Activated T-cell treated with anti-CD3 and anti-CD28 coated beads for 1 hour (primary cell): ENCODE measurements at places on chromosomes 11 and 22.

GRCh38 chr11:85603220-85603619 lies 23.9 kb downstream of the DLG2 start:
- no peak for DNase-seq

DNA sequence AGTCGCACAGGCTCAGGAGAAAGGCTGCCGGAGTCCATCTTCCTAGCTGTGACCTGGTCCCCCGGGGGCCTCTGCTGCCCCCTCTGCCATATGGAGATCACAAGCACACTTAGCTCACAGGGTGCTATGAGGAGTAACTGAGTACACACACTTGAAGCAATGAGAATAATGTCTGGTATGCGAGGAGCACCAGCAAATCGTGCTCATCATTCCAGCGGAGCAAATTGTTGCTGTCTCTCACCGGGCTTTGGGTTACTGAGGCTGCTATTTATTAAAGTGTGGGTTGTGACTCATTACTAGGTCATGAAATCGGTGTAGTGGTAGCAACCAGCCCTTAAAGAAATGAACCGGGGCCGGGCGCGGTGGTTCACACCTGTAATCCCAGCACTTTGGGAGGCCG lies 48.1 kb upstream of the EIF3D start:
- DNase-seq: no peak

DNA sequence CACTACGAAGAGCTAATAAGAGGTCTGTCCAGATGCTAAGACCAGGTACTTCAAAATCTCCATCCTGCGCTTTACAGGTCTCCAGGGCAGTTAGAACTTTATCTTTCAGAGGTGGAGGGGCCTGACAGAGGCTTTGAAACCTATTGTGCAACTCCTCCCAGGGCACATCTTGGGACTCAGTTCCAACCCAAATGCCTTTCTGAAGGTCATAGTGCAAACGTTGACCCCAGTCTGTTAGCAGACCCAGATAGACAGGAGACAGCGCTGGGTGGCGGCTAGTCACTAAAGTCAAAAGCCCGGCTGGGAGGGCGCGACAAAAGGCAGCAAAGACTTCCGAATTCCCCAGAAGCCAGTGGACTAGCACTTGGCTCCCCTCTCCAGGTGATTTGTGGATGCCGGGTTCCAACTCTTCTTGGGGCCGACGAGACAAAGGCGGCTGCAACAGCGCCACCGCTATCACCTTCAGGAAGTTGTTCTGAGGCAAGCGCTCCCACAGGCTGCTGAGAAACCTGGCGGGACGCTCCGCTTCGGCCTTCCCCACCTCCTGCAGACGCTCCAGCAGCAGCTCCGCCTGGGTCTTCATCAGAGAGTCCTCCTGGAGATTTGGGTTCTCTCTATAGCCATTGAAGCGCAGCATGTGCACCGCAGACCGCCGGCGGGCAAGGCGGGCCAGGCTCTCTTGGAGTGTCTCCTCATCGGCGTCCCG lies 728 bp downstream of the FANCF start:
- DNase-seq: peak; percentile 49

DNA sequence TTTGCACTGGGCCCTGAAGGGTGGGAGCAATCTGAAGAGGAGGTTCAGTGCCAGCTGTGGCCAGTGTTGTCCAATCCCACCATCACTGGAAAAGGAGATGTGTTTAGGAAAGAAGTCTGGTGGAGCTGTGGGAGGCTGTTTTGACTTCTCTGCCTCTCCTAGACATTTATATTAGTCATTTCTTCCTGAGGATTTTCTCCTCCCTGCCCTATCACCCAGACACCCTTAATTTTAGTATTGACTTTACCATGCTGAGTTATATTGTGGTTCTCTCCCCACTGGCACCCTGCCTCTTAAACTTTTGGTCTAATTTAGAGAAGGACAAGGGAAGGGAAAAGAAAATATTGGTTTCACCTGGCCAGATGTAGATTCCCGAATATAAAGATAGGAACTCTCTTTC lies 159.1 kb downstream of the WNT11 start:
- no peak for DNase-seq

DNA sequence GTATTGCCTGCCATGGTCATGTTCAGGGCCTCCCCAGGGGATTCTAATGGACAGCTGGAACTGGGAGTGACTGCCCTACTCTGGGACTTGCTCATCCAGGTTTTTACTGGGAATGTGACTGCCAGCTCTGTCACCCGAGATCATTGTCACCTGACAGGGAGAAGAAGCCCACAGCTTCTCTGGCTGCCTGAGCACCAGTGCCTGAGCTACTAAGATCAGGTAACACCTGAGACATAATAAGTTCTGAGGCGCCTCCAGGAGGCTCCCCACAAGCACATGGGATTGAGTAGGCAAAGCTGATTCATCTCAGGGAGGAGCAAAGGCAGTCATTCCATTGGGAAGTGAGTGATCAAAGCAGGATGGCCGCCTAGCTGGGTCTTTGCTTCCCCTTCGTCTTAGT lies 84.2 kb upstream of the GALNT18 start:
- DNase-seq: no peak

DNA sequence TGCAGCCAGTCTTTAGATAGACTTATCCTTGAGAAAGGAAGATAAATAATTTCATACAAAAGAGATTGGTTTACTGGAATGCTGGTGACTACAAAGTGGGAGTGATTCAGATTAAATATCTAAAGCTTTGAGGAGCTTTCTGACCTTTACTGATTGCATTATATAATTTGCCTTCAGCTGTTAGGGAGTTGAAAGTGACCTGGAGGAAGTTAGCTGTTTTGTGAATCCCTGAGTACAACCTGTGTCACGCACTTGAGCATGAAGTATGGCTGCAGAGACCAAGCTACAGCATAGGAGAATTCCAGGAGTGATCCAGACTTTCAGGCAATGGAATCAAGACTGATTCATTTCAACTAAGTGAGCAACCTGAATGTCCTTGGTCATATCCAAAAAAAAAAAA lies 1848.3 kb upstream of the RAG2 start:
- DNase-seq: no peak

GRCh38 chr11:24963852-24964251 lies 467.0 kb downstream of the LUZP2 start:
- DNase-seq: no peak

- DNase-seq: no peak
These were observed 703.0 kb downstream of the JRKL start for GRCh38 chr11:97092823-97093222.

GRCh38 chr11:128291007-128291406 lies 296.4 kb downstream of the ETS1 start:
- DNase-seq: no peak

- no peak for DNase-seq
These were observed 28.3 kb upstream of the MS4A6A start for GRCh38 chr11:60211206-60211605.

DNA sequence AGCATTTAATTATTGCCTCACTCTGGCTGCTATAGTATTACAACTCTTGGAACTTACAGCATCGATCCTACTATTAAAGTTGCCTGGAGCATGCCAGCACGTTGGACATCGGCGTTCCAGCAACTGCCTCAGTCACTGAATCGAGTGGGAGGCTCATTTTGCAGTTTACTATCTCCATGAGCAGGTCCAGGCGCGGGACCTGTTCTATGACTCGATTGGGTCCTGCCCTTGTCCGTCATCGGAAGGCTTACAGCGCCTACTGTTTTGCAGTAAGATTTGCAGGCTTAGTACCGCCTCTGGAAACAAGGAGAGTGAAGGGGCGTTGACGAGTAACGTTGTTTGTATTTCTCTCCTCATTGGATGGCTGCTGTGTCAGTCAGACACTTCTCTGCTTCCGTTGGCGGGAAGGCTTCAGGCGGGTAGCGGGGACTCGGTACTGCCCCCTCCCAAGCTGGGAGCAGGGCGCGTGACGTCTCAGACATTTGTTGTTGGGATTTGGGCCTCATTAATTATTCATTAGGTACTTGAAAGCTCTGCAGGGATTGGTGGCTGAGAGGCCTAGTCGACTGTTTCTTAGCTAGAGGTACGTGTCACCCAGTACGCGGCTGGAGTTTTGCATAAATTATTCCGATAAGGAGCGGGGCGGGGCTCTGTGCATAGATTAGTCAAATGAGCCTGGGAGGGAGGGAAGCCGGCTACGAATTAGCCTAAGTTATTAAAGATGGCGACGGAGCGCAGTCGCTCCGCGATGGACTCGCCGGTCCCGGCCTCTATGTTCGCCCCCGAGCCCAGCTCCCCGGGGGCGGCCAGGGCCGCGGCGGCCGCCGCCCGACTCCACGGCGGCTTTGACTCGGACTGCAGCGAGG lies at the start of gene GTPBP1:
GTPBP1 (plus strand) TSS at position 710 of the 866 bp plus-strand sequence; CDS start at position 722, 12 bp downstream.
- DNase-seq: peak; percentile 92

DNA sequence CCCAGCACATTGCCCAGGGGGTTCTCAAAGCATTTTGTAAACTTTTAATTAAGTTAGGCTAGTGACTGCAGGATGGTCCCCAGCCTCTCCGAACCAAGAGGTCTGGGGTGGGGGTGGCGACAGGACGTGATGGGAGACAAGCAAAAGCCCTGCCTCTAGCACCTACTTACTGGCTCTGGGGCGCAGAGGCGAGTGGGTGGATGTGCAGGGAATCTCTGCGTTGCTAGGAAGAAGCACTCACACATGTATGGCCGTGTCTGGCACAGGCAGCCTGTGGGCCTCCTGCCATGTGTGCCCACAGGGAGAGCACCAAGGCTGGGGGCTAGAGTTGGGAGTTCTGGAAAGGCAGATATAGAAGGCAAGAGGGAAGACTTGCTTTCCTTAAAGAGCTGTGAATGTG lies 6.3 kb downstream of the OPCML start:
- DNase-seq: no peak

GRCh38 chr11:37755521-37755920 lies 1157.5 kb upstream of the RAG2 start:
- DNase-seq: no peak

- no peak for DNase-seq
These were observed 14.7 kb downstream of the PHF21B start for GRCh38 chr22:44995105-44995514.

GRCh38 chr11:71355281-71355680 lies 92.9 kb downstream of the DHCR7 start:
- DNase-seq: no peak

- no peak for DNase-seq
These were observed 15.4 kb downstream of the ASRGL1 start for GRCh38 chr11:62352355-62353336.

- no peak for DNase-seq
These were observed 33.5 kb downstream of the DHCR7 start for GRCh38 chr11:71414645-71415044.

DNA sequence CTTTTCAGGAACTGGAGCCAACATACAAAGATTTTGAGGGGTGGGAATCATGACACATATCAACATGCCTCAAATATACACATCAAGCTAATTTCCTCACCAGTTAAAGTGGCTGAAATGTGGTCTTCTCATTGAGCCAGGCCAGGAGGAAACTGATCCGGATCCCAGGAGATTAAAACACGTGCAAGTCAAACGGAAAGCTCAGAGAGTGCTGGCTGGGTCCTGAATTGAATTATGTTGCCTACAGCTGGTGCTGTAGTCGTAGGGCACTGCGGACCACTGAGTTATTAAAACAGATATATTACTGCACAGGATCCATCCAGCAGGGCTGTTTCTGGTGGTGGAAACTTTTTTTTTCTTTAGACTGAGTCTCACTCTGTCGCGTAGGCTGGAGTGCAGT lies 14.1 kb upstream of the WNT7B start:
- no peak for DNase-seq

- no peak for DNase-seq
These were observed 20.5 kb downstream of the FADS2 start for GRCh38 chr11:61848631-61849030.

GRCh38 chr11:60498853-60499252 lies 6.3 kb downstream of the MS4A12 start:
- DNase-seq: no peak

GRCh38 chr11:123473941-123474677 lies 44.0 kb downstream of the GRAMD1B start:
- DNase-seq: no peak

- DNase-seq: no peak
These were observed 64.0 kb downstream of the SCN3B start for GRCh38 chr11:123590296-123590912.

DNA sequence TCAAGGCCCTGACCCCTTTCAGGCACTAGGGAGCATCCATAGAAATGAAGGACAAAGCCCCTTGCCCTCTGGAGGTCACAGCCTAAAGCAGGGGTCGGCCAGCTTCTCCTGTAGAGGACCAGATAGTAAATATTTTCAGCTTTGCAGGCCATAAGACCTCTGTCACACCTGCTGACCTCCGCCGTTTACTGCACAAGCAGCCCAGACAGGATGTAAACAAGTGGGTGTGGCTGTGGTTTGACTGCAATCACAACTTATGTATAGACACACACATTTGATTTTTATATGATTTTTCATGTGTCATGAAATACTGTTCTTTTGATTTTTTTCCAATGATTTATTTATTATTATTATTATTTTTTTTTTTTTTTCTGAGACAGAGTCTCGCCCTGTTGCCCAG lies 34.3 kb downstream of the KIAA1671 start:
- DNase-seq: no peak

DNA sequence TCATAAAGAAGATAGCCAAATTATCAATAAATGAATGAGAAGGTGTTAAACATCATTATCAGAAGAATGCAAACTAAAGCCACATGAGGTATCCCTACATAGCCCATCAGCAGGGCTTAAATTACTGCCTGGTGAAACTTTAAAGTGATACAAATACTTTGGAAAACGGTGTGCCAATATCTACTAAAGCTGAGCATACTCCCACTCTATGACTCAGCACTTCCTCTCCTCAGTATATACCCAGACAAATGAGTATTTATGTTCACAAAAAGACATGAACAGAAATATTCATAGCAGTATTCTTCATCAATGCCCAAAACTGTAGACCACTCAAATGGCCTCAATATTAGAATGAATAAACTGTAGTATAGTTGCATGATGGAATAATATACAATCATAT lies 284.6 kb upstream of the ZC3H12C start:
- DNase-seq: no peak

DNA sequence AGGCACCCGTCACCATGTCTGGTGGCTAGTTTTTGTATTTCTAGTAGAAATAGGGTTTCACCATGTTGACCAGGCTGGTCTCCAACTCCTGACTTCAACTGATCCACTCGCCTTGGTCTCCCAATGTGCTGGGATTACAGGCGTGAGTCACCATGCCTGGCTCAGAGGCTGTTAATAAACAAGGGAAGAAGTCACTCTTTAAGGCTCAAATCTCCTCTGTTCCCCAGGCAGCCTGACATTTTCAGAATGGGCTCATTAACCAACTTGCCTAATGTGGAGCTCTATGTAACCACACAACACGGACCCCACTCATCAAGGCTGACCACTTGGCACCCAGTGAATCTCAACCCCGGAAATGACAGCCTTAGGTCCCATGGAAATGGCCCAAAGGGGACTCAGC lies 24.1 kb downstream of the APOL3 start:
- DNase-seq: no peak

GRCh38 chr22:27419473-27419872 lies 382.1 kb downstream of the MN1 start:
- DNase-seq: no peak
